ENCODE measurements at places on chromosomes 5 and 9.
A peak's percentile ranks its signal among the peaks of the same experiment; 100 is the strongest.

DNA sequence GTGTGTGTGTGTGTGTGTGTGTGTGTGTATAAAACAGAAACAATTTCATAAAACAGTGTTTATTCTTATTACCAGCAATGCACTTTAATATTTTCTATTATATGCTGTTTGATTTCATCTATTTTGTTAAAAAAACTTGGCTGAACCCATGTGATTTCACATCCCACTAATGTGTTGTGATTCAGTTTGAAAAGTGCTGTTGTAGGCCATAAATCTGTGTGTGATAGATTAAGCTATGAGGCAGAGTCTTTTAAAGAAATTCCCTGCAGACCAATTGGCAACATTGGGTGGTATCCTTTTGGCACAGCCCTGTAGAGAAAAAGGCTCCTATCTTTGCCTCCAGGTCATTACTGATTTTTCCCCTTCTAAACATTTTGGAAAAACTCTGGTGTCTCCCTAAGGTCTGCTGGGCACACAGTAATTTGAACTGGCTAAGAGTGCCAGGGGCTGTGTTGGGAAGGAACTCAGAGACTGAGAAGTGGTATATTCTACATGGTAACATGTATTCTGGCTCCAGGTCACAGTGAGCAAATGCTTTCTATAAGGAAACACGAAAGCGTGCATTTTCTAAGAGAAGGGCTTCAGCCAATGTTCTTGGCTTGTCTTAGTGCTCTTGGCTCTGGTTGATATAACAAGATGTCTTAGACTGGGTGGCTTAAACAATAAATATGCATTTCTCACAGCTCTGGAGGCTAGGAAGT, 4.5 kb downstream of the CAMK4 start:
- no peak for DNase-seq

- DNase-seq, result no peak
These were observed 82.8 kb upstream of the MYO10 start for GRCh38 chr5:17018871-17019270.

DNA sequence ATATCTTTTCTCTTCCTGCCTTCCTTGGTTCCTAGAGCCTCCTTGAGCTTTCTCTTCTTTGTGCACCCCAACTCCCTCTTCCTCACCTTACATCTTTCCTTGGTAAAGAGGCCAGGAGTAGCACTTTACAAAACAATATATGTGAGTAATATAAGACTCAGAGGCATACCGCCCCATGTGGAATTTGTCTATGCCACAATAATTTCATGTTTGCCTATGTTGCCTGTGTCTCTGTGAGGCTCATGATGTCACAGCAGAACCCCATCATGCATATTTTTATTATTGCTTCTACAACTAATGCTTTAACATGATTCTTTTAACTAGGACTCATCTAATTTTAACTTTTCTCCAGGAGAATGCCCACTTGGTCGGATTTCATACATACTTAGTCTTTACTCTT, 15.0 kb upstream of the LVRN start:
- DNase-seq, result no peak

DNA sequence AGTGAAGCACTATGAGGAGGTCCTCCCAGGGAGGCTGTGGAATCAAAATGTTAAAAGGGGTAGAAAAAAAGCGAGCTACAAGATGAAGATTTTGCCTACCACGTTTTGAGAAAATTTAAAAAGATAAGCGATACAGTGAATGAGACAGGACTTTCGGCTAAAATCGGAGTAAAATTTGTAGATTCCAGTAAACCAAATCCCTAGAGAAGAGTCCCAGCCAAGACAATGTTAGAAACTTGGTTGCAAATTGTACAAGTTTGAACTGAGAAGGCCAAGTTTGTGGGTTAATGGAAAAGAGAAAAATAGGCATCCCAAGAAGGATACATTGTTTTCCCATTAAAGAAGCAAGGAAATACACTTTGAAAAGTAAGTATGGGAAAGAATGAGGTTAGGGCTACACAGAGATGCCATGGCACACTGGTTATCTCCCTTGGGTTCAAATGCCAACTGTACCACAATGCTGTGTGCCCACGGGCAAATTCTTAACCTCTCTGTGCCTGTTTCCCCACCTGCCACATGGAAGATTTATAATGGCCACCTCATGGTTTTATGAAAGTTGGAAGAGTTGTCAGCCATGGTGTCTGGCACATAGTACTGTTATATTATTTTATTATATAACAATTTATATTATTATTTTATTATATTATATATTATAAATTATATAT, 16.2 kb upstream of the MGAT1 start:
- no peak for DNase-seq

- DNase-seq, result no peak
These were observed 14.0 kb downstream of the TGFBR1 start for GRCh38 chr9:99118782-99119466.

DNA sequence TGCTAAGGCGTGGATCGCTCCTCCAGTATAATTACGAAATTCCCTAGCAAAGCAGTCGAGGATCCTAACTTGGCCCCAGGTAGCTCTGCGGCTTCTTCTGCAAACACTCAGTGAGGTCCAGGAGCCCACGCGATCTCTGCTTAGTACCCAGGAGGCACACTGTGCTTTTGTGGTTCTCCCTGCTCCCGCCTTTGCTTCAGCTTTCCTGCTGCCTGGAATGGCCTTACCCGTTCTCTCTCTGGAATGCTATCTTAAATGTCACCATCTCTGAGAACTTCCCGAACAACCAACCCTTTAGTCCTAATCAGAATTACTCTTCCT, 639 bp downstream of the INVS start:
- DNase-seq, result no peak

DNA sequence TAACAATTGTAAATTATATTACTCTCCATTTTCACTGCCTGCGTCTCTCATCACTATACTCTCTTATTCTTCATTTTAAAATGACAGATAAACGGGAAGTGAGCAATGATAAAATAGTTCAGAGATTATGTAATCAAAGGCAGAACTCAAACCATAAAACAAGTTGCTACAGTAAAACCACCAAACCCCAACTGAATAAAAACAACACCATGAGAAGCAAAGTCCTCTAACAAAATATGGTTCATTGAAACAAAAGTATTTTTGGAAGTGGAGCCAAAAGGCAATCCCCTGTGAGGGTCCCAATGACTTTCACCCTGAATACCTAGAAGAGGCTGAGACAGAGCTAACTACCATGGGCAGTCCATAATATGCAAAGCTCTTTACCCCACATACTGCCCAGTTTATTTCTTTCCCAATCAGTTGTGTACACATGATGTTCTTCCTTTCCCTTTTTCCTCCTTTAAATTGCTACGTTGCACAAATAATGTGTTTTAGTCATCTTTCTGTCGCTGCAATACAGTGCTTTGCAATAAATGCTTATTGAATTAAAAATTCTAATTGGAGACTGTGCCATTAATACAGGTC, 64.0 kb upstream of the PTGER4 start:
- peak; percentile 15 for DNase-seq

- no peak for DNase-seq
These were observed 89.2 kb downstream of the THBS4 start for GRCh38 chr5:80124121-80124918.

- DNase-seq, result no peak
These were observed 24.1 kb downstream of the S1PR3 start for GRCh38 chr9:89015336-89015735.

- no peak for DNase-seq
These were observed 71.3 kb upstream of the RAPGEF6 start for GRCh38 chr5:131706281-131706680.

GRCh38 chr5:602466-603035, 9.6 kb upstream of the CEP72 start:
- no peak for DNase-seq

DNA sequence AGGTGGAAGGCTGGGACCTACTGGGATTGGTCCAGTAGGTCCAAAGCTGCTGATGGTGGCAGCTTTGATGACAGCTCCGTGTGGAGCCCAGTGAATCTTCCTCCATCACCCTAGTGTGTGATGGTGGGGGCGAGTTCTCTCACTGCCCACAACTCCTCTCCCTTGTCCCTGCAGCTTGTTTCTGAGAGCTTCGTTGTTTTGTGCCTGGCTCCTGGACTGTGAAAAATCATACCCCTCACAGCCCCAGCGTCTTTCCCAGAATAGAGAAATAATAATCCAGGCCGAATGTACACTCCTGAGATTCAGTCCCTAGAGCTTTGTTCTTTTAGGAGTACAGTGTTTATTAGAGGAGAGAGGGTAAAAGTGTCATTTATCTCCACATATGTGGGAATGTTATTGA, 372.2 kb downstream of the ENC1 start:
- no peak for DNase-seq

DNA sequence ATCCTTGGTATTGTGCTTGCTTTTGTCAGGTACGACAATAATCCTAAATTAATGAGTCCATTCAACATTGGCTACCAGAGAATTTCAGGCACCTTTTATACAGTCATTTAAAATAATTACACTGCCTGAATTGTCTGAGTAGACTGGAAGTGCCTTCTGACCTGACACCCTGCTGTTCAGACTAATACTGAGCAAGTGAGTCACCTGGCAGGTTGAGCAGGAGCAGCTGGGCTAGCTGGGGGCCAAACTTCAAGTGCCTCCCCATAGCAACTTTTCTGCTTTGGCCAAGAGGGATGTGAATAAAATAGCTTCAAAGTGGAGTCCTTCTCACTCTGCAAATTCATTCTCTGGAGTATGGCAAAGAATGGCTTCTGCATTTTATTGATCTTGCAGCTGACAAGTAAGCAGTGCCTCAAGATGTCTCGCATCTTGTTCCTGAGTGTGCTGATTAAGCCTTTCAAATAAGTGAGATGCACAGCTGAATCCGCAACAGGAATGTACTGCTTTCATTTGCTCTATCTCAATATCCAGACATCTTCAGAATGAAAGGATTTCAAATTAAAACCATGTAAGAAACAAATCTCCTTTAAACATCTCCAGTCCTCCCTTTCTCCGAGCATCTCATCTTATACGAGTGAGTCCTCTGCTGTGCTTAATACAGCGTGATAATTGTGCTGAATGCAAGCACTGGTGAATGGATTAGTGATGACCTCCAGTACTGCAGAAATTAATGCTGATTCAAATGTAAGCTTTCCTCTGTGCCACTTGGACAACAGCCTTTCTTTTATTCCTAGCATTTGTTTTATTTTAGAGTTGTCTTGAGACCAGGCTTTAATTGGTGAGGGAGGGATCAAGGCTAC, 271.2 kb downstream of the EDIL3 start:
- DNase-seq, result no peak

DNA sequence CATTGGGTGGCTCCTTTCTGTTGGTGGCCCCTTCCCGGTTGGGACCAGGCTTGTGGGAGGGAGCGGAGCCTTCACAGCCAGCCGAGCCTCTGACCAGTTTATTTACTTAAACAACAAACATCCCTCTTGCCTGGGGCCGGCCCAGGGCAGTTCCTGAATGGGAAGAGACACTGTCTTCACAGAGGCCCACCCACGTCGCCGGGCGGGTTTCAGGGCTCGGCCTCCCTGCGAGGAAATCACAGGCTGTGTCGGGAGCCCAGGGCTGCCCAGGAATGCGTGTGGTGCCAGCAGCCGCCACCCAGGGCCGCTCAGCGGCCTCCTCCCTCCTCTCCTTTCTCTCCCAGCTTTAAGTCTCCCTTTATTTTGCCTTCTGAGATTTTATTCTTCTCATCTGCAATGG, 132.5 kb downstream of the HSD17B3 start:
- no peak for DNase-seq

DNA sequence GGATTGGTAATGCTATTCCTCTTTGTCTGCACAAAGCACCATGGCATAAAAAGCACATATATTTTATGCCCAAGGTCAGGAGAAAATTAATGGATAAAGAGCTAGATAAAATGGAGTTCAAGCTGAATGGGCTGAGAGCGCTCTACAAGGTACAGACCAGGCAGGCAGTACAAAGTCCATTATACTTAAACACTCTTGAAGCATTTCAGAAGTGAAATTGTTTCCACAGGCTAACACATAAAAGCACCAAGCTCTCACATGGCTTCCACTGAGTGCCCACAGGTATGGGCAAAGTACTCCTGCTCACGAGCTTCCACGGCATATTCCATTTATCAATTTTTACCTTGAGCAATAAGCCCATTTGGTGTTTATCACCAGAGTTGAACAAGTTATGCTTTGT, 771.2 kb upstream of the DMAC1 start:
- DNase-seq, result no peak

DNA sequence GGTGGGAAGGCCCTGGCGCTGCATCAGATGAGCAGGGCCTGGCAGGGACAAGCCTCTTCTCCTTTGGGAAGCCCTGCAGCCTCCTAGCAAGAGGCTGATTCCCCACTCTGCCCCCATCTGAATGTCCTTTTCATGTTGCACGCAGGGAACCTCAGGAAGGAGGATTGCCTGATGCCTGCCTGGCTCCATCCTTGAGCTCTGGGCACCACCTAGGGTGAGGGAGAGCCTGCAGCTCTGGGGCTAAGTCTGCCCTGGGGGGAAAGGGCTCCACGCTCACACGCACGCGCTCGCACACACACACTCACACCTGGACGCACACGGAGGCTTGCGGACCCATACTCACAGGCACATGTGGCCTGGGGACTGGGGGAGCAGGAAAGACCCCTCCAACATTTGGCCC, 86.6 kb downstream of the LMX1B start:
- DNase-seq, result no peak

DNA sequence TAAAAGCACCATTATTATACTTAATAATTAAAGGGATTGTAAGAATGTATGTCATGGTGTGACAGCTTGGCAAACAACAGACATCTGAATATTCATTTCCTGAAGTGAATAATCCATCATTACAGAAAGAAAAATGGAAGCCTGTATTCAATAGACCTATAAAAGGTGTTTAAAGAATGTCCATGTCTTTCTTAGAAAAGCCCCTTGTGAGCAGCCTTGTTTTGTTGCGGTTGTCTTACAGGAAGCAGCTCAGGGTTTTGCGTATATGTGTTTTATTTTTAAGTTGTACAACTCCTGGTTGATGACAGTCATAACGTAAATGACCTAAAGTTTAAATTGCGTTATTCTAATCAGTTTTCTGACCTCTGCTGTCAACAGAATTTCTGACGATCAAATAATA, 53.8 kb downstream of the CAST start:
- no peak for DNase-seq

GRCh38 chr9:127682351-127683136, 24.2 kb upstream of the CFAP157 start:
- no peak for DNase-seq

GRCh38 chr5:33837301-33837700, 54.5 kb downstream of the ADAMTS12 start:
- no peak for DNase-seq

DNA sequence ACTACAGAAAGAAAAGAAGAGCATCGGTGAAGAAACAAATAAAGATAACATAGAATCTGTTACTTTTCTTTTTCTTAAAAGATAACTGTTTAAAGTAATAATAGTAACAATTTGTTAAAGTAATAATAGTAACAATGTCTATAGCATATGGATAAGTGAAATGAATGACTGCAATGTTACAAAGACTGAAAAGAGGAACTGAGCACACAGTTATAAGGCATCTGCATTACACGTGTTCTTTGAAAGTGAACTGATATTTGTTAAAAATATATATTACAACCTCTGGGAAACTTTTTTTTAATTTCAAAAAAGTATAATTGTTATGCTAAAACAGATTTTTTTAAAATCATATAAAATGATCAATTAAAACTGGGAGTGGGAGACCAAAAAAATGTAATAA, 88.4 kb upstream of the FST start:
- no peak for DNase-seq

- DNase-seq, result no peak
These were observed 44.2 kb downstream of the FAF2 start for GRCh38 chr5:176492431-176492830.
